ENCODE measurements at places on chromosomes 12 and 14.

GRCh38 chr14:102209224-102209966 is 69.7 kb downstream of the WDR20 start:
- DNase-seq, result no peak

GRCh38 chr12:47776471-47777143 is 3.6 kb downstream of the SLC48A1 start:
- DNase-seq, result no peak

DNA sequence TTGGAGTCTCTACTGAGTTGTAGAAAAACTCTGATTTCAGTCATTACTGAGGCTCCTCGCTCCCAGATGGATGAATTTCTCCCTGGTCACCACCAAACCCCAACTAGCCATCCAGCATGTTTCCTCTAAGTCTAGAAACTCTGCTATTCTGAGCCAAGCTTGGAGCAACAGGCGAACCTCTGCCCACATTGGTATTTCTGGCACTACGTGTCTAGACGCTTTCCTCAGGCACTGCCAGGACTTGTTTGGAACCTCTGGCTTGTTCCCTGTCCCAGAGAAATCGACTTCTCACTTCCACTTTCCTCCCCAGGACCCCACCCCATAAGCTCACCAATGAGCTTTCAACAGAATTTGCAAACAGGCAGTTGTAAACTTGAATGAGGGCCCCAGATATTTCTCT is 27.6 kb downstream of the WSCD2 start:
- no peak for DNase-seq

- no peak for DNase-seq
These were observed 474.1 kb downstream of the FLRT2 start for GRCh38 chr14:86003998-86004397.

DNA sequence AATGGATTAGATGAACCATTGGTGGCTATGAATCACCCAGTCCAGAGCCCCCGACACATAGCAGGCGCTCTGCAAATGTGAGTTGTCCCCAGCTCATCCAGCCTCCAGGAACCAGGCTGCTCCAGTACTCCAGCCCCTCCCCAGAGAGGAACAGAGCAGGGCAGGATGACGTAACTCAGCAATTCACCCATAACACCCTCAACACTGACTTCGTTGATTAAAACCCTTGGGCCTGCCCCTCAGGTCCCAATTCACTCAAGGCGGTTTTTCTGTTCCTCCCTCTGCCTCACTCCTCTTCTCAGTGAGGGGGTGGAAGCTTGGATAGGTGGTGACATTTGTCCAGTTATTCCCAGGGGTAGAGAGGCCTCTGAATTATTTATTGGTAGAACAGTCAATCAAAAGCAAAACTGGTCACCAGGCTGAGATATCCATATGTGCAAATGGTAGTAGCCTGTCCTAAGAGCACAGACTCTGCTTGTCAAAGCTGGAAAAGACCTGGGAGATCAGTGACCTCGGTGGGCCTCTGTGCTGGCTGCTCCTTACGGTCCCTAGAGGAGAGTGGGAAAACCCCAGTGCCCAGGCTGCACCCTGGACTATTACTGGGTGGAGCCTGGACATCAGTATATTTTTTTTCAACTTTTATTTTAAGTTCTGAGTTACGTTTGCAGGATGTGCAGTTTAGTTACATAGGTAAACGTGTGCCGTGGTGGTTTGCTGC is 97.0 kb downstream of the CMKLR1 start:
- no peak for DNase-seq

- no peak for DNase-seq
These were observed 168.0 kb downstream of the DACT1 start for GRCh38 chr14:58805605-58806409.

GRCh38 chr12:59393506-59393905 is 202.3 kb upstream of the SLC16A7 start:
- no peak for DNase-seq

DNA sequence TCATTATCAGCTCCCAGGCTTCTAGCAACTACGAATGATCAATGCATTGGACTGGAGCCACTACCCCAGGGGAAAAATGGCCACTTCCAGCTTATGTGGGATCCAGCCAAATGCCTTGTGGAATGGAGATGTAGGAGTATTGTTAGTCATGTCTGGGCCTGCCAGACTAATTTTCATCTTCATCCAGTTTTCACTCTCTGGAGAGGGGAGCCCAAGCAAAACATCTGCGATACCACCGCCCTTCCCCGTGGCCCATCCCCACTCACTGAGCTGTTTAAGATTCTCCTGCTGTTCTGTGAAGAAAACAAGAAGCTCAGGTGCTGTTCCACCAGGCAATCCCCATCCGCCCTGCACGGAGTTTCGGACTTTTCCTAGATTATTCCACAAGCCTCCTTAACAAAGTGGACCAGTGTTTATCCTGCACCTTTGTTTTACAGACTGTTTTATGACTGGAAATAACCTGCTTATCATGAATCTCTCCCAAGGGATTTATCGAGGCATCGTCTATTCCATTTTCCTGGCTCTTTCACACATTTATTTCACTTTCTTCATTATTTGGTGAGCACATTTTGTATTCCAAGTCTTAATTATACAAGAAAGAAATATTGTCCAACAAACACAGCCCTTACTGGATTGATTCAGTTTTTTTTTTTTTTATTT is 35.5 kb upstream of the MAX start:
- no peak for DNase-seq

GRCh38 chr14:72619881-72620280 is 274.0 kb downstream of the DPF3 start:
- DNase-seq, result no peak

- no peak for DNase-seq
These were observed 213.8 kb downstream of the SLC6A15 start for GRCh38 chr12:84698576-84699333.

DNA sequence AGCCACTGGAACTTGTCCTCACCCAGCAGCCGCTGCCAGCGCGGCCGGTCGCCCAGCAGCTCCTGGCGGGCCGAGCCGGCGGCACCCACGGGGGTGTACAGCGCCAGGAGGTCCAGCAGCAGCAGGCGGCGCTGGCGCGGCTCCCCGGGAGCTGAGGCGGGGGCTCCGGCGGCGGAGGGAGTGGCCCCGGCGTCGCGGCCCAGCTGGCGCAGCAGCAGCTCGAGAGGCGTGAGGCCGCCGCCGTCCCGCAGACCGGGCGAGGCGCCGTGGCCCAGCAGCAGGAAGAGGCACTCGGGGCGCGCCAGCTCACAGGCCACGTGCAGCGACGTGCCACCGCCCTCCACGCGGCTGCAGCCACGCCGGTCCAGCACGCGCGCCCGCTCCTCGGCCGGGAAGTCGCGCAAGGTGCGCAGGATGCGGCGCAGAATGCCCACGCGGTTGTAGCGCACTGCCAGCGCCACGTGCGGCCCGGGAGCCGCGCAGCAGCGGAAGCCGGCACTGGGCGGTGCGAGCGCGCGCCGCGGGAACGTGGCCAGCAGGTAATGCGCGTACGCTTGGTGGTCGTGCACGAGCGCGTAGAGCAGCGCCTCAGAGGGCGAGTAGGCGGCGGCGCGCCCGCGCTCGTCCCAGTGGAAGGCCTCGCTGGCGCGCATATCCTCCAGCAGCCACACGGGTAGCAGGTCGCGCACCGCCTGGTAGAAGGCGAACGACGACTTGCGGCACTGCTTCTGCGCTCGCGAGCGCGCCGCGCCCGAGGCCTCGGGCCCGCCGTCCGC is 2.3 kb downstream of the ANKRD9 start:
- DNase-seq, result no peak

GRCh38 chr12:106021516-106021915 is 117.2 kb downstream of the NUAK1 start:
- DNase-seq, result no peak

GRCh38 chr14:76034566-76034965 is 49.0 kb downstream of the IFT43 start:
- DNase-seq, result no peak

GRCh38 chr12:16606991-16607390 is 1.0 kb upstream of the LMO3 start:
- no peak for DNase-seq
